Stimulated activated naive CD4-positive, alpha-beta T cell treated with Interleukin-2 at 50 U/mL for 16 hours (primary cell): ENCODE measurements at places on chromosomes 16 and 17.

DNA sequence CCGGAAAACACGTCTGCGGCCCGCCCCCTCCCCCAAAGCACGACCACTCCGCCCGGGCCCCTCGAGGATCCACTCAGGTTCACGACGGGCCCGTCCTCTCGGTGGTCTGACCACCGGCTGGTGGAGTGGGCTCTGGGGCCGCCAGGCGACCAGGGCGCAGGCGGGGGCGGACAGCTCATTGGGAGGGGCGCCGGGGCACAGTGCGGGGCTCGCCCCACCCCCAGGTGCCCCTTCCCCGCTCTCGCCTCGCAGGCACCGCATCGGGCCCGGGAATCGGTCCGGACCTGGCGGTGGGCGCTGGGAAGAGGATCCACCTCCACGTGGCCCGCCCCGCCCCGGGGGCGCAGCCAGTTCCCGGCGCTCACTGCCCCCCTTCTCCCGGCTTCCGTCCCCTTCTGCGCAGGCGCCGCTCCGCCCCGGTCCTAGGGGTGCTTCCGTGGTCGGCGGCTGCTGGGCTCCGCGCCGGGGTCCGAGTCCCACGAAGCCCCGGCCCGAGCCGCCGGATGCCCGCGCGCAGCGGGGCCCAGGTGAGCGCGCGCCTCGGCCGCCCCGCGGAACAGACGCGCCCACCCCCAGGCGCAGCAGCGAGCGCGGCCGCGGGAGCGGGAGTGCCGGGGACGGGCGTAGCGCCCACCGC is at the start of gene MPG:
MPG (plus strand) TSS at position 419 of the 637 bp plus-strand sequence; CDS start at position 504, 85 bp downstream.
- peak; percentile 74 for DNase-seq

GRCh38 chr17:59838052-59838916 is 54.5 kb downstream of the TUBD1 start:
- peak; percentile 27 for DNase-seq

DNA sequence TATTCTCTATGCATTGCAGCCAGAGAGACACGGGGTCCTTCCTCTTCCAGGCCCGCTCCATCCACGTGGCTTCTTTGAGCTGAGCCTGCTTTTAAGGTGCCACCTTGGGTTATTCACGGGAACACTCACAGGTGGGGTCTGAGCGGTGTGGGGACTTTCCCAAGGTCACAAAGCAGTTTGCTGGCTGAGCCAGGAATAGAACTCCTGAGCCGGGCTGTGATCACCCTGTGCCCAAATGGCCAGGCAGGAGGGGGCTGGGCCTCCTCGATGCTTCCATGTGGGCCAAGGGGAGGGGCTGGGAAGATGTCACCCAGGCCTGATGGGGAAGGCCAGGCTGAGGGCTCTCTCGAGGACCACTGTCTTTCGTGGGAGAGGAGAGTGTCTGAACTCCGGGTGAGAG is 13.0 kb upstream of the GSE1 start:
- no peak for DNase-seq

DNA sequence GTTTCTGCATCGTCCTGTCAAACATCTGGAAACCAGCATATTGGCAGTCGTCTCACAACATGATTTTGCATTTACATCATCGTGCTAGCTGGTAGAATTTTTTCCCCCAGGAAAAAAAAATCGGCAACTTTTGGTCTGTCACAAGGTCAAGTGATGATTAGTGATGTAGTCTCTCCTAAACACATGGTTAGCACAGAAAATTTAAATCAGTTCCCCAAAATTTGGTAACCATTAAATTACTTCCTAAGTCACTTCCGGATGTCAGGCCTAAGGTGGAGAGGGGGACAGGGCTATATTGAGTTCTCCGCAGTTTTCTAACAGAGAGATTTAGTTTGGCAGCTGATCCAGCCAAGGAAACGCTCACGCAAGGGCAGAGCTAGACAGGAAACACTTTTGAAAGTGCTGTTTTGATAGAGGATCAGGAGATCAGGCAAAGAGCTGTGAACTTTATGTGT is 271.0 kb upstream of the TBX2 start:
- no peak for DNase-seq

- DNase-seq, result no peak
These were observed 405 bp upstream of the ACE start for GRCh38 chr17:63476459-63476853.

DNA sequence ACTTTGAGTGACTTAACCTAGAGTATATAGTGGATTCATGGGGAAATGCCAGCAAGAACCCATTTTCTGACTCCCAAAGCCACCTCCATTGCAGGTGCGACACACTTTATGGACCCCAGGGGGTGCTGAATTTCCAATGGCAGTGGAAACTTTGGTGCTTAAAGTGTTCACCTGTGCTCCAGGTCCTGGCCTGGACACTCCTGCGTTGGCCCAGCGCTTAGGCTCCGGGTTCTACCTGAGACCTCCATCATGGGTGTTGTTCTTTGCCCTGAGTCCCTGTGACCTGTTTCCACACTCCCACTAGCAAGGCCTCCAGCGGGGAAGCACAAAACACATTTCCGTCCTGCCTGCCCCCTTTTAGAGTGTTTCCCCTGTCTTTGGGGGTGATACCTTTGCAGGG is 3.0 kb downstream of the CCNF start:
- DNase-seq, result no peak
